A549 (cell line): ENCODE measurements at places on chromosomes 2 and 18. TPM values are rescaled to one million over a fixed set of nuclear protein-coding genes. Genes with fewer than 3 reads are reported as not detected.

GRCh38 chr2:163553601-163554000 lies 182.2 kb downstream of the FIGN start:
- DNase-seq, result no peak

CLK1 gene
- polyA plus RNA-seq, result 35.5 to 39.8 TPM (median 36.5 TPM) in 3 replicates

DNA sequence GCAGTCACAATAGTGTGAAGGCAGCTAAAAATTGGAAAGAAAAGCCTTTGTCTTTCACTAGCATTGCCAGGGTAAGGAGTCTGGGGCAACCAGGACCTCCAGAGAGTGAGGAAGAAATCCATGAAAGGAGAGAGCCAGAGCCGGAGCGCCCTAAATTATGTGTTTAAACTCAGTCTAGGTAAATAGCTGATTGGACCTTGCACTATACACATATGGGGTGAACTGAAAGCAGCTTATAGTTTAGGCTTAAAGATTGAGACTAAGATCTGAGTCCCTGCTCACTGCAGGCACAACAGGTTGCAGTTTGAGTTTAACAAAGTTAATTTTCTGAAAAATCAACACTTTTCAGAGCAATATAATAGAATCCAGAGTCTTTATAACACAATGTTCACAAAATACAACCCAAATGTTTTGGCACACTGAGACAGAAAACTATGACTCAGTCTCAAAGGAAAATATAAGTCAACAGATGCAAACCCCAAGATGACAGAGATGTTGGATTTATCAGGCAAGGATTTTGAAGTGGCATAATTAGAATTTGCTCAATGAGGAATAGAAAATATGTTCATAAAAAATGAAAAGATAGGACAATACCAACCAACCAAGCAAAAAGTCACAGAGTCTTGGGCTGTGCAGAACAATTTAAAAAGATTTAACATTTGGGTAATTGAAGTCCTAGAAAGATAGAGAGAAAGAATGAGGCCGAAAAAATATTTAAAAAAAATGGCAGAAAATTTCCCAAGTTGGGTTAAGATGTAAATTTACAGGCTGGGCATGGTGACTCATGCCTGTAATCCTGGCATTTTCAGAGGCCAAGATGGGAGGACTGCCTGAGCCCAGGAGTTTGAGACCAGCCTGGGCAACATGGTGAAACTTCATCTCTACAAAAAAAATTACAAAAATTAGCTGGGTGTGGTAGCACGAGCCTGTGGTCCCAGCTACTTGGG lies 39.6 kb downstream of the DOK1 start:
- DNase-seq, result no peak

DNA sequence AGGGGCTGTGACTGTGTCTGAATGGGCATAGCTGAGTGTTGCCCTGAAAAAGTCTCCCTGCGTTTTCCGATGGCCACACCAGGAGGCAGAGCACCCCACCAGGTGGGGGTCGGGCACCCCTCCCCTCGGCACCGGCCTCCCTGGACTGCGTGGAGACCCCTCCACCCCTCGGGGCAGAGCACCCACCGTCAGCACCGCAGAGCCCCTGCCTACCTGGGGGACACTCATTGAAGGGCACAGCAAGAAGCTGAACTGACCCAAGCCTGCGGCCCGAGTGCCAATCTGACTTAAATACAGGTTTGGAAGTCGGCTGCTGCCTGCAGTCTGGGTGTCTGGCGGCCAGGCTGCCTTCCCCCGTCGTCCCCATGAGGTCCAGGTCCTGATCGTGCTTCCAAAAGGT lies 69.9 kb downstream of the KCNG2 start:
- no peak for DNase-seq

GRCh38 chr2:110866466-110866865 lies 134.1 kb downstream of the ACOXL start:
- no peak for DNase-seq

- no peak for DNase-seq
Observed at GRCh38 chr2:8344144-8345097, 337.4 kb upstream of the ID2 start.

DNA sequence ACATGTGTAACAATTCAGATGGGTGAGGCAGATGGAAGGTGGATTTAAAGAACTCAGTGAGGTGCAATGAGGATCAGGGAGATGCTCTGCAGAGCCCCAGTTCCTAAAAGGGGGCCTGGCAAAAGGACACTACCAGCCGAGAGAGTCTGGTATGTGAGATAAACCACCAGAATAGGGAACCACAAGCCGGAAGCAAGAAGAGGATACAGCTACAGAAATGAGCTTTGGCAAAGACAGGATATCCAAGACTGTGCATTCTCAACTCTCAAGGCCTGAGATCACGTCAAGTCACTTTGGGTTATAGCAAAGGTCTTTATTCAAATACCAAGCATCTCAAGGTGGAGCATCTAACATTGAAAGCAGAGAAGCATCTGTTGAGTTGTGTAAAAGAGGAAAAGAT lies 293.5 kb downstream of the ARHGAP15 start:
- no peak for DNase-seq

DNA sequence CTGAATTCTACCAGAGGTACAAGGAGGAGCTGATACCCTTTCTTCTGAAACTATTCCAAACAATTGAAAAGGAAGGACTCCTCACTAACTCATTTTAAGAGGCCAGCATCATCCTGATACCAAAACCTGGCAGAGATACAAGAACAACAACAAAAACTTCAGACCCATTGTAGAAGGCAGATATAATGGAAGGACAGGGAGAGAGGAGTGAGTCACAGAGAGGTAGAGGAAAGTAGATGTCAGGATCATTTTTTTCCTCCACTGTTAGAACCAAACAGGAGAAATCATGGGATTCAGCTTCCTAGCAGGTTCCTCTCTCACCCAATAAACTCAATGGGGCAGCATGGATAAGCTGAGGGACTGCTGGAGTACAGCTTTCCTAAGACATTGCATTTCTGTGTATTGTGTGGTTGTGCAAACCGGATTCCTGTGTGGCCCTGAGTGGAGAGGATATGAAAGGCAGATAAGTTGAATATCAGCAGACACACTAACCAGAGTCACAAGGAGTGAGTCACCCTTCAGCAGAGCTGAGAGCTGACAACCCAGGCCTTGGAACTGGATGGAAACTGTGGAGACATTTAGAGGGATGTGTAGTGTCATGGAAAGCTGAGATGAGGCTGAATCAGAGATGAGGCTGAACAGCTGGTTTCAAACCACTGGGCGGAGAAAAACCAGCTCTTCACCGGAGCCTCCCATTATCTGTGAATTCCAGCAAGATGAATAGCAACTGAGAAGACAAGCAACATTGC lies 60.9 kb upstream of the MMADHC start:
- DNase-seq, result peak; percentile 82

DNA sequence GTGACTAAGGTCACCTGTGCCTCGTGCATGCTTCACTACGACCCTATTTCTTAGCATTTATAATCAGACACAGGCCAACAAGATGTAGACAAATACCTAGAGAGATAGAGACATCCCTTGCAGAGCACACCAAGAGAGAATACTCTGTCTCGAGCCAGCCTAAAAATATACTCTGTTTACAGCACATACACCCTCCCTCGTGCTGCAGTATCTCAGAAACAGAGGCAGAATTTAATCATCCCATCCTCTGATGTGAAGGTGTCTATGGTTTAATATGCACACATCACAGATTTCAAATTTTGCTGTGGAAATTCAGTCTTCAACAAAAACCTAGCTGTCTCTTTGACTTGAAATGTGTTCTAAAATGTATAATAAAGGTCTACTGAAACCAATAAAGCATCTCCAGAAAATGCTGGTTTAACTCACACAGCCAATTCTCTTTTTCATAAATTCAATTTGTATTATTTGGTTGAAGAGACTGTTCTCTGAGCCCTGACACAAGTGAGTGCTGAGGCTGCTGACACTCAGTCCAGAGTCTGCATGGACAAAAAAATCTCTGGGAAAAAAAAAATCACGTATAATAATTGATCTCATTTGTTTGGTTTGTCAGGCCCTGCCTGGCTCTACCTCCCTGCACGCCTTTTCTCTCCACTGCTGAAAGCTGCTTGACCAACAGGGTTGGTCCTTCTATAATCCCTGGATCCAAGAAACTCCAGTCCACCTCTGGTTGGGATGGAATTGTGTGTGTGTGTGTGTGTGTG lies 142.0 kb upstream of the FSHR start:
- no peak for DNase-seq

OTOS gene
- not detected in 3 replicates for polyA plus RNA-seq

DNA sequence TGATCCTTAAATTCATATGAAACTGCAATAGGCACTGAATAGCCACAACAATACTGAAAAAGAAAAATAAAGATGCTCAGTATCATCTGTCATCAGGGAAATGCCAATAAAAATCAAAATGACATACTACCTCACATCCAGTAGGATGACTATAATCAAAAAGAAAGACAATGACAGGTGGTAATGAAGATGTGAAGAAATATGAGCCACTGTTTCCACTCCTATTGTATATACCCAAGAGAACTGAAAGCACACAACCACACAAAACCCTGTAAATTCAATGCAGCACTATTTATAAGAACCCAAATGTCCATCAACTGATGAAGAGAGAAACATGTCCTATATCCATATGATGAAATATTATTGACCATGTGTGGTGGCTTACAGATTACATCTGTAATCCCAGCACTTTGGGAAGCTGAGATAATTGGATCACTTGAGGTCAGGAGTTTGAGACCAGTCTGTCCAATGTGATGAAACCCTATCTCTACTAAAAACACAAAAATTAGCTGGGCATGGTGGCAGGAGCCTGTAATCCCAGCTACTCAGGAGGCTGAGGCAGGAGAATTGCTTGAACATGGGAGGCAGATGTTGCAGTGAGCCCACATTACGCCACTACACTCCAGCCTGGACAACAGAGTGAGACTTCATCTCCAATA lies 39.9 kb downstream of the MAP3K2 start:
- DNase-seq, result no peak

DNA sequence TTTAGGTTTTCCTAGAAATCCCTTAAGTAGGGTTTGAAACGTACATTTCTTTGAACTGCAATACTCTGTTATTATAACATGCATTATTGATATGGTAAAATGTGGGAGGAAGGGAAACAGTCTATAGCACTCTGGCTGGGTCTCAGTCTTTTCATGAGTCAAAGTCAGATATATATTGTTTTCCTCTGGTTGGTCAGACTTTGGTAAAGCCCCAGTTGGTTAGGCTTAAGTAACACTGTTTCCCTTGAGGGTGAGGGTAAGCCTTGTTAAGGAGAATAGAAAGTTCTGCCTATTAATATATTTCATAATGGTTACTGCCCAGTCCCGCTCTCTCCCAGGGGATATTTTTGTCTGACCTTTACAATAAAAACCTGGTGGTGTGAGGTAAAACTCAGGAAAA lies 44.7 kb upstream of the TNP1 start:
- DNase-seq, result no peak

GRCh38 chr18:38940475-38940862 lies 1374.9 kb upstream of the CELF4 start:
- no peak for DNase-seq

- no peak for DNase-seq
Observed at GRCh38 chr2:239692919-239693318, 292.1 kb upstream of the HDAC4 start.

ST6GAL2 gene
- polyA plus RNA-seq, result 18.8 to 26.2 TPM (median 23.9 TPM) in 3 replicates

GRCh38 chr2:203360833-203361430 lies 32.7 kb downstream of the ABI2 start:
- no peak for DNase-seq

- no peak for DNase-seq
Observed at GRCh38 chr2:85746321-85747004, 7.3 kb upstream of the ATOH8 start.

- DNase-seq, result no peak
Observed at GRCh38 chr2:25323042-25323514, 18.6 kb downstream of the DNMT3A start.

DNA sequence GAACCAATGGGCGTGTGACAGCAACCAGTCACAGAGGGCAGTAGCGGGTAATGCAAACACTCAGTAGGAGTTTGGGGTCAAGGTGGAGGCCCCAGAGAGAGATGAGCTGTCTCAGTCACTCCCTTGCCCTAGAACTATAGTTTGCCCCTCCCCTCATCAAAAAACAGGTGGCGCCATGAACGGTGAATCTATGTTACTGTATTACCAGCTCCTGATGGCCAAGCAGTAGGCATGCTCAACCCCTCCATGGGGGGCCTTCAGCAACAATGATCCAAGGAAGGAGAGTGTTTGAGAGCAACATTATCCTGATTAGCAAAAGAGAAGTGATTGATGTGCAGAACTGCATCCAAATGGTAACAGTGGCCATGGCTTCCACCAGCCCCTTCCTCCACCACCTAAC lies 30.4 kb downstream of the TRABD2A start:
- no peak for DNase-seq

DNA sequence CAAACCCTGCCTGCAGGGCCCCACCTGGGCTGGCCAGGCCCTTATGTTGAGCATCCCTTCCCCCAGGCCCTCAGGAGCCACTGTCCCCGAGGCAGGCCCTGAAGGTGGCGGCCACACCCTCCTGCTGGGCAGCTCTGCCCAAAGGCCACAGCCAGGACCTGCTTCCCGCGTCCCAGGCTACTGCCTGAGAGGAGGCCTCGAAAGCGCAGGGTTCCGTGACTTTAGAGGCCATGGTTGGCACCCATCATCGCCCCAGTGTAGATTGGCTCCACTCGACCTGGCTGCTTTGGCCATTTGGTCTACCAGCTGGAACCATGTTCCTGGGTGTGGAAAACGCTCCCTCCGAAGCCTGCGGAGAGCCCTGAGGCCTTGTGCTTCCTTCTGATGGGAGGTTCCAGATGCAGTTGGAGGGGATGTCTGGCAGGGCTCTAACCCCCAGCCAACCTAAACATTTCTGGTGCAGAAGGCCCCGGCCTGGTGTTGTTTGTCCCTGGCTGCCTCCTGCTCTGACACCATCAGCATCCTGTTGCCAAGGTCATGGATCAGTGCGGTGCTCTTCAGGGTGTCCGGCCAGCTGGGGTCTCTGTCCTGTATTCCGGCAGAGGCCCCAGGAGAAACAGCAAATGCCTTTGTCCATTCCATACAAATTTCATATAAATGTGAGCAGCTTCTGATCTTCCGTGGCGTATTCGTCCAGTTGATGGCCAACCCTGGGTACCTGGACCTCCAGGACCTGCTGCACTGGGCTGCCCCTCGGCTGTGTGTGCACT lies 14.7 kb downstream of the CAPN10 start:
- no peak for DNase-seq

C2orf81 gene
- 1.9 to 2.4 TPM (median 2.0 TPM) in 3 replicates for polyA plus RNA-seq

- no peak for DNase-seq
Observed at GRCh38 chr2:196361606-196362326, 190.4 kb upstream of the STK17B start.

DNA sequence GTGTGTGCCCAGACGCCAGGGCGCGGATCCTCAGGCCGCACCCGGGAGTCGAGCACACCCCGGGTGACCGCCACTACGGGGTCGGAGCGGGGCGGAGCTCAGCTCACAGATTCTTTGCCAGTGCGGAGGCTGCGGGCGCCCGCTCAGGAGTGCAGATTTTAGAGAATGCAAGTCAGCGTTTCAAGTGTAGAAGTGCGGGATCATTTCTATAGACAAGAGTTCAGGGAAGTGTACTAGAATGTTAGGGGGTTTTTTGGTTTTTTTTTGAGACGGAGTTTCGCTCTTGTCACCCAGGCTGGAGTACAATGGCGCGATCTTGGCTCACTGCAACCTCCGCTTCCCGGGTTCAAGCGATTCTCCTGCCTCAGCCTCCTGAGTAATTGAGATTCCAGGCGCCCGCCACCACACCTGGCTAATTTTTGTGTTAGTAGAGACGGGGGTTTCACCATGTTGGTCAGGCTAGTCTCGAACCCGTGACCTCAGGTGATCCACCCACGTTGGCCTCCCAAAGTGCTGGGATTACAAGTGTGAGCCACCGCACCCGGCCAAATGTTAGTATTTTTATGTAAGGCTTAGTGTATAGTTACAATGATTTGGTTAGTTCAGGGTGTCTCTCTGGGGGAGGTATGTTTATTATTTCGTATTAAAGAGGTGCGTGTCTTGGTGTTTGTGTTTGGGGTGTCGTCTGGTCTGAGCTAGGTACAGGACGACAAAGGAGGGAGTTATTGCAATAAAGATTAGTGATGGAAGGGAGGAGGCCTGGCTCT lies 619 bp upstream of the FAM168B start:
- DNase-seq, result no peak
